IMR-90 (cell line): ENCODE measurements at places on chromosomes 16 and 17. TPM values are rescaled to one million over a fixed set of nuclear protein-coding genes. Genes with fewer than 3 reads are reported as not detected.

DNA sequence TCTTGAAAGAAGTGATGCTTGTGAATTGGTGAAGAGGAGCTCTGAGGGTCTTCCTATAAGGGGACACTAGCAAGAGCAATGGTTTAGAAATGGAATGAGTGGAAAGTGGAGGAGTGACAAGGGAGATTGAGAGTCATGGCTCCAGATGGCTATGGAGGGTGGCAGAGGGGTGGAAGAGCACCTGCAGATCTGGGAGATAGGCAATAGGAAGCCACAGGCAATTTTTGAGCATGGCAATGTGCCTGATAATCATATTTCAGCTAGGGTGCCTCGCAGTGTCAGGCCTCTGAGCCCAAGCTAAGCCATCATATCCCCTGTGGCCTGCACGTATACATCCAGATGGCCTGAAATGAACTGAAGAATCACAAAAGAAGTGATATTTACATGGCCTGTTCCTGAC is 21.5 kb downstream of the RGS9 start:
- no peak for DNase-seq

DNA sequence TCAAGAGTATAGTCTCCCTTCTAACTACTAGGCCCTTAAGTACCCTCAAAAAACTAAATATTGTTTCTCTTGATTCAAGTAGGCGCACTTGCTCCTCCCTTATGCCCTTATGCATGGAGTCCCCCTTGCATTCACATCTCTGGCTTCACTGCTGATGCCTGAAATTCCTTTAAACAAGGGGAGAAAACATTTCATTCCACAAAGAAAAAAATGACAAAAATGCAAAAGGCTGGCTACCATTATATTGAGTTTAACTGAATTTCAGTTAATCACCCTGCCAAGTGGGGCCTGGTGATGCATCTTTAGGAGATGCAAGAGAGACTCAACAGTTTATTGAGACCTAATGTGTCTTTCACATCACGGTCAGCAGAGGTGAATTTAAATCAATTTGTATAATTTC is 35.6 kb downstream of the CRLF3 start:
- DNase-seq: peak; percentile 41

DNA sequence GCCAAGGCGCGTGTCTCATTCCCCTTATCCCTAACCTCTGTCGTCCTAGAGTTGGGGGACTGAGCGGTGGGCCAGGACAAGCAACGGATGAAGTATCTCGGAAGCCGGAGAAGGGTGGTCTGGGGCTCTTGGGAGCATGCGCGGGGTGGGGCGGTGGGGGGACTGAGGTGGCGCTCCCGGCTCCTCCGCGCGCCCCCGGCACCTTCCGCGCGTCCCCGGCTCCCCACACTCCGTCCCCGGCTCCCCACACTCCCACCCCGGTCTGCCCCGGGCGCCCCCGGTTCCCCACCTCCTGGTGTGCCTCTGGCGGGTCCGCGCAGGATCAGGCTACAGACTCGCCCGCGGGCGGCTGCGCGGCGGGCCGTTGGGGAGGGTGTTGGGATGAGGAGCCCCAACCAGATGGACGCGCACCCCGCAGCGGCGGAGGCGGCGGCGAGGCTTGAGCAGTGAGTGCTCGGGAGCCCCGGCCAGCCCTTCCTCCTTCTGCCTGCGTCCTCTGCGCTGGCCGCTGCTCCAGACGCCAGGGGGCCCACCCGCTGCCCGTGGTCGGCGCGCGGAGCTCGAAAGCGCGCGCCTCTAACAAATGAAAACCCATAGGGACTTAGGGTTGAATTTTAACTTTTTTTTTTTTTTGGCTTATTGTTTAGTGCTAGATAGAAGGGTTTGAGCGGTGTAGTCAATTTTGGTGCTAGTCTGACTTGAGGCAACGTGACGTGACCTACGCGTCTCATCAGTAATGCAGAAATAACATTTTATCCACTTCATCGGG is 5.6 kb upstream of the CRYM start:
- peak; percentile 25 for DNase-seq

- DNase-seq: no peak
Observed at GRCh38 chr16:57862698-57863433, 60.6 kb upstream of the KIFC3 start.

DNA sequence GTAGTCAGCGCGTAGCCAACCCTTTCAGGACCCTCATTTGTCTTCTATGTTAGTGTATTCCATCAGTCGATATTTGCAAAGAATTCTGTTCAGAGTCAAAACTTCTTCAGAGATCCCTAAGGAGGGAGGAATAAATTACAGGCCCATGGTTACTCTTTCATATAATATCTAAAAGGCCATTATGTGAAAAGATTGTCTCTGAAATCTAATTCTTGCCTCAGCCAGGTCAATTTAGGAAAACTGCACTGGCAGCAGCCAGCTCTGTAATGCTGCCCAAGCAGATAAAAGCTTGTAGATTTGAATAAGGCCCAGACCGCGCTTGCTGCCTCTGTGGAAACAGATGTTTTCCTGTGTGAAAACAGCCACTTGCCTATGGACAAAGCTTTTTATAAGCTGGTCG is 379.8 kb downstream of the CNTNAP4 start:
- DNase-seq: no peak

DNA sequence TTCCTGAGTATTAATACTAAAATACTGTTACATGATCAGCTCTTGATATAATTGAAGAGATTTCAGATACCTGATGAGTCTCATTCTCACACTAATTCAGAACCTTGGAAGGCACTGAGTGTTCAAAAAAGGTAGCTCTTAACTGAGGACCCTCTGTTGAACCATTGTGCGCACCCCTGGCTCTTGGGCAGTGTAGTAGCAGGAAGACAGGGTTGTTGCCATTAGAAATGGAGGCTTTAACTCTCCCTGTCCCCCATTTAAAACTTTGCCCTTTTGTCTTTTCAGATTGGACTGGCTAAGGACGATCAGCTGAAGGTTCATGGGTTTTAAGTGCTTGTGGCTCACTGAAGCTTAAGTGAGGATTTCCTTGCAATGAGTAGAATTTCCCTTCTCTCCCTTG is 1.8 kb downstream of the EIF1 start:
- no peak for DNase-seq

Gene MYH8
- not detected in 2 replicates for total RNA-seq

DNA sequence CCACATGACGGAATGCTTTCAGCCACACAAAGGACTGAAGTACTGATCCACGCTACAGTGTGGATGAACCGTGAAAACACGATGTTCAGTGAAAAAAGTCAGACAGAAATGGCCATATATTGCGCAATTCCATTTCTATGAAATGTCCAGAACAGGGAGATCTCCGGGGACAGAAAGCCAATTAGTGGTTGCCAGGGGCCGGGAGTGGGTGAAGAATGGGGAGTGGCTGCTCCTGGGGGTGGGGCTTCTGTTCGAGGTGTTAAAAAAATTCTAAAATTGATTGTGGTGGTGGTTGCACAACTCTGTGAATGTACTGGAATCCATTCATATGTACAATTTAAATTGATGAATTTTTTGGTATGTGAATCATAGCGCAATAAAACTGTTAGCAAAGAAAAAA is 154.8 kb upstream of the HSBP1 start:
- DNase-seq: no peak

DNA sequence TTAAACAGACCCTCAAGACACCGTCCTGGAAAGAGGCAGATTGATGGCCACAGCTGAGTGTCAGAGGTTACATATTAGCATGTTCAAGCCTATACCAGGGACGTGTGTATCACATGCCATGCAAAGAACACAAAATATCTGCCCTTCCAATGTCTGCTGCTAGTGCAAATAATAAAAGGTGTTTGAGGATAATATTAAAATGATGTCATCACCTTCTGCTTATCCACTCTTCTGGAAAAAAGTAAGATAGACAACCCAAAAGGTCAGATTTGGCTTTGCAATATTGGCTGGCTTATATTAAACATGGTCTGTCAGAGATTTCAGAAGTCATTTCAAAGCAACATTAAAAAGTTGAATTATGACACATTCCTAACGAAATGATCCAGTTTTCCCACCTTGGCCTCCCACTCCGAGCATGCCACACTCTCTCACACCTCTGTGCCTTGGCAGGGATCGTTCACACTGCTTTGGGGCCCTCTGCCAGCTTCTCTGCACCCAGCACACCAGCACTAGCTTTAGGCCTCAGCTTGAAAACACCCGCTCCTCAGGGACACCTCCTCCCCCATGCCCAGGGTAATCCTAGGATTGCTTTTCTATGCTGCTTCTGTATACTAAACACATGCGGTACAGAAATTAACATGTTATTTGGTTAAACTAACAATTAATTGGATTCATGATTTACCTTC is 248.2 kb downstream of the NTN1 start:
- no peak for DNase-seq

DNA sequence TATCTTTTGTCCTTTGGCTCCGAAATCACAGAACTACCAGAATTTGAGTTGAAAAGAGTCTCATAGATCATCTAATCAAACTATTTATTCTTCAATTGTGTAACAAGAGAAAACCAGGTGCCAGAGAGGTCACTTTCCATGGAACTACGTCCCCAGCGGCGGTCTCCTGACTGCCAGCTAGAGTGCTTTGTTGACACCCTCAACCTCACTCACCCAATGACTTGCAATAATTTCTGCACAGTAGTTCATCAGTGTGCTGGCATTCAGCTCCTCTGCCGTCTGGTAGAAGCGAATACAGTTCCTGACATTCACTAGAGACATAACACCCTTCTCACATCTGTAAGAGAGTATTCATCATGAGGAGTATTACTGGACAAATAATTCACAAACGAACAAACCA is 54.2 kb downstream of the ANKFY1 start:
- no peak for DNase-seq

DNA sequence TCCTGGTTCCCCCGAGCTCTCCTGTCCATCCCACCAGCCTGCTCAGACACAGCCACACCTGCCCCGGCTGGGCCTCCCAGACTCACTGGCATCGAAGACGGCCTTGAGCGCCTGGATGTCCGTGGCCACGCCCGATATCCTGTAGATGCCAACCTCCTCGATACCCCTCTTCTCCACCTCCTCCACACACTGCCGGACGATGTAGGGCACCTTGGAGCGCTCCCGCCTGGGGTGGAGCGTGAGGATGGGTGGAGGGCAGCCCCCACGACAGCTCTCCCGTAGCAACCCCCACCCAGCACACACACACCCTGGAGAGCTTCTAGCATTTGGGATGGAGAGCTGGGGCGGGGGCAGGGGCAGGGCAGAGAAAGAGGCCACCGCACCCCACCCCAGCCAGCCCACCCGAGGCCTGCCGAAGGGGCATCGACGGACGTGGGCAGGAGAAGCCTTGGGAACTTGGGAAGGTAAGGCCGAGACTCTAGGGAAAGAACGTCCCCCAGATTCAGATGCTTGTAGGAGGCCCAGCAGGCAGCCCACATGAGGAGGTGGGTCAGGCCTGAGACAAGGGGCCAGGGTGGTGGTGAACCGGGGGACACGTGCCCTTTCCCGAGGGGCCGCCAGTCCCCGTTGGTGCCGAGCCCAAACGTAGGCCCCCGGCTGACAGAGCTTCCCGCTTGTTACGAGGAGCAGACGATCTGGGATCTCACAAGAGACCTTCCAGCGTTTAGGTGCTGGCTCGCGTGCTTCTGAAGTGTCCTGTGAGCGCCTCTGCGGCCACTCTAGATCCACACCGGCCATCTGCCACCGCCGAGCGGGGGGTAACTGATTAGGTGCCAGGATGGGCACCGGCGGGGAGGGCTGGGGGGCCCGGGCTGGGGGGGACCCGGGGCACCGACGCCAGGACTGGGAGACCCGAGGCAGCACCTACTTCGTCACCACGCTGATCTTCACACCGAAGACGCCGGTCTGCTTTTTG is 15.1 kb downstream of the TIMM22 start:
- no peak for DNase-seq

Gene DRC3
- total RNA-seq: 0.28 and 0.72 TPM in 2 replicates

DNA sequence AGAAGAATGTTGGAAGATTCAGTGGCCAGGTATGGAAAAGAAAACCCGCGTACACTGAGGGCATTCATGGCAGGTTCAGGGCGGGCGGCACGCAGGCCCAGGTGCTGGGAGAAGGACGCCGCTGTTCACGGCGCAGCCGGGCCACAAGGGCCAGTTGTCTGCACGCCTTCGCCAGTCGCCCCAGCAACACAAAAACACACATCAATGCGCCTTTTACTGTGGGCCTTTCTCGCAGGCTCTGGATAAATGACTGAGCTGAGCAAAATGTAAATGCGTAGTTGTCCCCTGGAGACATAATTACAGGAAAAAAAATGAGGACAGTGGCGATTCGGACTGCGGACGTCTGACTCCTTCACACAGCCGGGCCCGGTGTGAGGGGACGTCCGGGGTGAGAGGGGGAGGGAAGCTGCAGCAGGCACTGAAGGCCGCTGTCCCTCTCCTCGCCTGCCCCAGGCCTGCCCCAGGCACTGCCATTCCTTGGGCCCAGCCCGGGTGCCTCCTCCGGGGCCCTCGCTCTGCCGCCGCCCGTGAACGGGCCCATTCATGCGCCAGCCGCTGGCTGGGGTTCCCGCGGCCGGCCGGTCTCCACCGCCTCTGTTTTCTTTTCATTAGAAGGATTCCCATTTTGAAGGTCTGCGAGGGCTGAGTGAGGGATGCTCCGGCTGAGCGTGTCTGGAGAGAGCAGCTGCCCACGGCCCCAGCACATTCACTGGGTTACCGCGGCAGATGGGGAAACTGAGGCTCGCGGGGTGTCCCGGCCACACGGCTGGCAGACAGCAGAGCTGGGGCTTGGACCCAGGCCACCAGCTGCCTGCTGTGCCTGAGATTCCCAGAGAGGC is 6.5 kb upstream of the ZNF469 start:
- no peak for DNase-seq

DNA sequence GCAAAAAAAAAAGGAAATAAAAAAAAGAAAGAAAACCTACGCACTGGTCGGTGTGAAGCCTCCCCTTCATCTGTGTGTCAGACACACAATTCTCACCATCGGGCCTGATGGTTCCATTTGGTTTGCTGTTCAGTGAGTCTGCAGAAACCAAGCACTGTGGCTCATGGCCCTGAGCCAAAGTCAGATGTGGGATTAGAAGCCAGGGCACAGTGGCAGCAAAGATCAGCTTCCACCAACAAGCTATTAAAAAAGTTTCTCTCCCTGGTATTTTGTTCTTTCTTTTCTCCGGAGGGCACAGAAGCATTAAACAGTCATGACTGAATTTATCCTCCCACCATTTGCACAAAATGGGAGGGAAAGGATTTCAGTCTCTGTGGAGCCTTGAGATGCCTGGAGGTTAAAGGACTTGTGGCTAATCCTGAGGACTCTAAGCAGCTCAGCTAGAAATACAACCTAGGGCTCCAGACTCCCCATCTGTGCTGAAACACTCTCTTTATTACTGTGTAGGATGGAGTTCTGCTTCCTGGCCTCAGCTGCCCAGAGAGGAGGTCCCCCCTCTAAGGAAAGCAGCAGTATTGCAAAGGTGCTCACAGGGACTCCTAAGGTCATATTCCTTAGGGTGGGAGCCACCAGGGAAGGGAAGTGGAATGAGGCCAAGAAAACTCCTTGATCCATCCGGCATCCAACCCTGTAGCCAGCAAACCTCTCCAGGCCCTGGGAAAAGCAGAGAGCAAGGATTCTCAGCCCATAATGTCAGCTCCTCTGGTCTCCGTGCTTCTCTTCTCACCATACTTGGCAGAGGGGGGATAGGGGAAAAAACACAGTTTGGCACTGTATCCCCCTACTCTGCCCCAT is 28.2 kb downstream of the SLC39A11 start:
- DNase-seq: no peak

DNA sequence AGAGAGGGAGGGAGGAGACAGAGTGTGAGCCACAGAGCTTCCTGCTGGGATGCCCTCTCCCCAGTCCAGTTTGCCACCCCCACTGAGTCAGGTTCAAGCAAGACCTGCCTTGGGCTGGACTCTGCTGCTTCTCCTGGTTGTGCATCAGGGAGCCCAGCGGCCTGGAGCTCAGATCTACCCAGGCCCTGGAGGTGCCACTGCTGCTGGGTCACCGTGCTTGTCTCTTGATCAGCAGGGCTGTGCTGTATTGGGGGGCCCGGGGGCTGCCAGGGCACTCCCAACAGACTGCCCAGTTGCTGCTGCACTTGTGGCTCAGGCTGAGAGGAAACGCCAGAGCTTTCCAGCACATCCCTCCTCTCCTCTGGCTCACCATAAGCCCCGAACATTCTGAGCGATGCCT is 8.9 kb downstream of the TLE7 start:
- no peak for DNase-seq
